Stimulated activated naive CD8-positive, alpha-beta T cell treated with anti-CD3 and anti-CD28 coated beads, Interleukin-15, amount 100 ng/mL, for 72 hours (primary cell): ENCODE measurements at places on chromosomes 6 and 20.

- no peak for DNase-seq
Measured at GRCh38 chr6:34457742-34458735, 7.8 kb upstream of the PACSIN1 start.

DNA sequence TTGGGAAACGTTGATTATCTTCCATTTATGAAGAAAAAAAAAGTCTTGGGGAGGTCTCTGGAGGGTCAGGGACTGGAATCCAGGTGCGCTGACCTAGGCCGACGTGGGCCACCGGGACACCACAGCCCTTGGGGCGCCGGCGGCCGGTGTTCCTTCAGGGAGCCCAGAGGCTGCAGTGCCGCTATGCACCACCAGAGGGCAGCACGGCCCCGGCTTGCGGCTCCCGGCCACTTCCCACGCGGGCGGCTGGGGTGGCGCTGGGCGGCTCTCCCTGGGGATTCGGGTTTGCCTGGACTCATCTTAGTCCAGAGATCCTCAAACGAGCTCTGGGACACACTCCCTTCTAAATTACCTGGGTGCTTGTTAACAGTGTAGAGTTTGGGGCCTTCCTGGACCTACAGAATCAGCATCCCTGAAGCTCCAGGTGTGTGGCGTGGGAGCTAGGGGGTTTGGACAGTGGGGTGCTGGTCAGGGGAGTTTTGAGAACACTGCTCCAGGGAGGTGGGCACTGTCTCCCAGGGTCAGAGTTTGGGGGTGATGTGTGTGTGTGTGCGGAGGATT is 23.0 kb upstream of the GTSF1L start:
- peak; percentile 86 for DNase-seq

GRCh38 chr6:35725081-35725708 is 11.6 kb upstream of the ARMC12 start:
- no peak for DNase-seq

GRCh38 chr6:56839533-56840183 is 115.2 kb upstream of the BEND6 start:
- no peak for DNase-seq

- DNase-seq, result no peak
Measured at GRCh38 chr20:37728635-37728983, 34.8 kb downstream of the CTNNBL1 start.

- no peak for DNase-seq
Measured at GRCh38 chr6:12595161-12595811, 121.3 kb upstream of the PHACTR1 start.

- no peak for DNase-seq
Measured at GRCh38 chr6:37845930-37846329, 26.4 kb downstream of the ZFAND3 start.

DNA sequence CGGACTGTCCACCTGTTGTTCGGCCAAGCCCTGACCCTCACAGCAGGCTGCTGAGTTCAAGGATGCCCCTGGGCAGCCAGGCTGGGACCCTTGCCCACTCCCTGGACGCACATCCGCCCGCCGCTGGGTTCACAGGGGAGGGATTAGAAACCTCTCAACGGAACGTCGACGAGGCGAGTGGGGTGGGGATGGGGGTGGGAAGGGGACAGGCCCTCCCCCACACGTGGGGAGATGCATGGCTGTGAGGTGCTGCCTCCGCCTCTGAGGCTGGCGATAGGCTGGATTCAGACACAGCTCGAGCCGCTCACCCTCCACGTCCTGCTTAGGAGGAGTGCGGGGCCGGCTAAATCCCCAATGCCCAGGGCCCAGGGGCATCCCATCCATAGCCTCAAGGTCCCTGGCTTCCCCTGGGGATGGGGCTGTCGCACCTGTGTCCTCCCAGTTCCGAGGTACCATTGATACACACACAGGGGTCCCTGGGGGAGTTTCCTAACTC is 90.6 kb upstream of the BHLHE23 start:
- no peak for DNase-seq

DNA sequence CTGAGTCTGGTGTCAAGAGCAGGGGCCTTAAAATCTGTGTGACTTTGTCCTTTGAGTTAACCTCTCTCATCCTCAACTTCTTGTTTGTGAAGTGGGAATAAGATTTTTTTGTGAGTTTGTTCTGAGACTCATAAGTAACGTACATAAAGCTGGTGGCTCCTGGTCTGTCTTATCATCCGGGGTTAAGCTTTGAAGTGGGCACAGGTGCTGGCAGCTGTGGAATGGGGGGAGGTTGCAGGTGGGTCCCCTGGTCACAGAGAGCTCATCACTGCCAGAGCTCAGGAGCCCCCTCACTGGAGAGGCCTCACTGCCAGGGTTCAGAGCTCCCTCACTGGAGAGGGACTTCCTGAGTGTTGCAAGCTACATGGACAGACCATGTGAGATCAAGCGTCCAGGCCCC is 174.1 kb downstream of the NRN1 start:
- DNase-seq, result no peak

- DNase-seq, result peak; percentile 68
Measured at GRCh38 chr6:155050311-155050710, 55.2 kb downstream of the TIAM2 start.

- DNase-seq, result no peak
Measured at GRCh38 chr6:149060985-149061760, 256.3 kb upstream of the TAB2 start.

GRCh38 chr20:35368666-35369423 is 42.9 kb downstream of the UQCC1 start:
- DNase-seq, result no peak

- no peak for DNase-seq
Measured at GRCh38 chr6:133171989-133172604, 69.1 kb upstream of the EYA4 start.

DNA sequence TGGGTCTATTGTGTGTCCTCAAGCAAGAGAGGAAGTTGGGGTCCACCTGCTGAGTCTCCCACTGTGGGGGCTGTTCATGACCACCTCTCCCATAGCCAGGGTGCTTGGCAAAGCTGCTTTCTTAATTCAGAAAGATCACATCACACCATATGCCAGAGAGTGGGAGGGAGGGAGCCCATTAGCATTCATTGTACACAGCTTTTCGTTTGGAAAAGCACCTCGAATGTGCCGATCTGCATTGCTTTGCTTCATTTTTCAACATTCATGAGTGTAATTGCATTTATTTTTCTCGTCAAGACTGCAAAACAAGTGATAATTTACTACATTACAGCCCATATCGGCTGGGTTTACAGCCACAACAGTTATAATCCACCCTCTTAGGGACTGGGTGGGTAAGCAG is 327.3 kb downstream of the PTPRT start:
- DNase-seq, result no peak

GRCh38 chr20:53597030-53597482 is 3.4 kb upstream of the ZNF217 start:
- DNase-seq, result peak; percentile 0

GRCh38 chr6:149335924-149336608 is 18.6 kb downstream of the TAB2 start:
- DNase-seq, result peak; percentile 75

GRCh38 chr6:19052219-19052618 is 665.1 kb downstream of the RNF144B start:
- DNase-seq, result no peak

DNA sequence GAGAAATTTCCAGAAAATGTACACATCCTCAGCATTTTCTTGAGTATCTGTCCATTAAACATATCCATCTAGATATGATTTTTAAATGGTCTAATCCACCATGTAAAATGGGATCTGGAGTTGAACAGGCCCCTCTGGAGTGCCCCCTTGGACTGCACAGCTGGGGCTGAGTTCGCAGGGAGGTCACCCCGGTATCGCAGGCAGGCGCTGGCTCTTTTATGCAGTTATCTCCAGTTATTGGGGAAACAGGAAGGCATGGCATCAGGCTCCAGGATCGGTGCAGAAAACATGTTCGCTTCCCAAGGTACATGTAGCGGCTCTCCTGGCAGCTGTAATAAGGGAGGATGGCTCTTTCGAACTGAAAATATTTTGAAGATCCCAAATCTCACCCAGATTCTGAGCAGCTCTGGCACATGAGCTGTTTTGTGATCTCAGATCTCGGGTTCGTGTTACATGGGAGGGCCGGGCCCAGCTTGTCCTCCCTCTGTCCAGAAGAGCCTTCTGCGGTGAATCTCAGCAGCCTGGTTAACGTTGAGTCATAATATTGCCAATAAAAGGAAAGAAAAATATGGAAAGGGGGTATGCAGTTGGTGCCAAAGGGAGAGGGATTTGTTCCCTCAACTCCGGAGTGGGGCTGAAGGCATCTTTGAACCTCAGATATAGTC is 167.7 kb downstream of the EYA2 start:
- no peak for DNase-seq

DNA sequence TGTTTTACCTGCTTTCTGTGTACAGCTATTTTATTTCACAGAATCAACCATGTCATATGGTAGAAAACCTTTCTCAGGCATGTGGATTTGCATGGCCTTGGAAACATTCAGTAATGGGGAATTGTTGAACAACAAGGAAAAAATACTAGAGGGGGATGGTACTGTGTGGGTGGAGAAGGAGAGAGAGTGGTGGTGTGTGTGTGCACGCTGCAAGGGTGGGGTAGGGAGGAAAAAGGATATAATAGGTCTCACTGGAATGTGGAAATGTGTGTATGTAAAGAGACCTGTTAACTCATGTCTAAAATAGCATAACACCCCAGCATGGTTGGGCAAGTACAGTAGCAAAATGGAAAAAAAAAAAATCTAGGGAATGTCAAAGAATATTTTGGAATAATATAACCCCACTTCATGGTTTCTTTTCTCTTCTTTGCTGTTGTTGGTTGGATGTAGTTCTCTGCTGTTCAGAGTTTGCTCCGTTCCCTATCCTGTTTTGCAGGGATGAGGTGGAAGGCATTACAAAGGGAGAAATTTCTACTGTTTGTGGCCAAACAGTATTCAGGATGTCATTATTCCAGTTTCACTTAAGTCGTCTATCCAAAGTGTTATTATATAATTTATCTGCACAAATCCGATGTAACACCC is 93.9 kb upstream of the CITED2 start:
- no peak for DNase-seq

DNA sequence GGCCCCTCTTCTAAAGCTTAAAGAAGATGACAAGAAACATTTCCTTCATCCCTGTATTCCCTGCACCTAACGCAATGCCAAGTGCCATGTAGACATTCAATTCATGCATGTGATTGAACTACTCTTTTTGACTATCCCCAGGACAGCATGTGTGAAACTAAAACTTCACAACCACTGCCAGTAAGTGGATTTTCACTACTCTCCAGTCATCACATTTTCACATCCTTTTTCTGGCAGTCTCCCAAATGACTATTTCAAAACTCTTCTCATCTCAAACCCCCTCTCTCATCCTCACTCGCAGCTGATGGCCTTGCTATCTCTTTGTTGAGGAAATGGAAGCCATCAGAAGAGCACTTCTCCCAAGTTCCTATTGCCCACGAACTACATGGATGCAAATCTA is 122.6 kb downstream of the OPRM1 start:
- DNase-seq, result no peak

DNA sequence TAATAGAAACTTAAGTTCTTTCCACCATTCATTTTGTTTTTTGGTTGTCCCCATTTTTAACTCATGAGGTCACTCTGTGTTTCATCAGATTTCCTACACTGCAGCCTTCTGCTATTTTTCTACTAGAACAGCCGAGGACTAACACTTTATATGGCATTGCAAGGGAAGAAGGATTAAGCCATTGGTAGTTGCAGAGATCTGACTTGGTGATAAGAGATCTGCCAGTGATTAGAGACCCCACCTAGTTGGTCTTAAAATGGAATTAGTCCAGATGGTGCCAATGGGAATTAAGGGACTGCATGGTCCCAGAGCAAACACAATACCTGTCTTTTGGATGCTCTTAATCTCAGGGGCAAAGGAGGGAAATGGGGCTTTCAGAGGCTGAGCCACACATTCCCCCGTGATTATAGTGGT is 125.5 kb upstream of the TMEM170B start:
- DNase-seq, result no peak

DNA sequence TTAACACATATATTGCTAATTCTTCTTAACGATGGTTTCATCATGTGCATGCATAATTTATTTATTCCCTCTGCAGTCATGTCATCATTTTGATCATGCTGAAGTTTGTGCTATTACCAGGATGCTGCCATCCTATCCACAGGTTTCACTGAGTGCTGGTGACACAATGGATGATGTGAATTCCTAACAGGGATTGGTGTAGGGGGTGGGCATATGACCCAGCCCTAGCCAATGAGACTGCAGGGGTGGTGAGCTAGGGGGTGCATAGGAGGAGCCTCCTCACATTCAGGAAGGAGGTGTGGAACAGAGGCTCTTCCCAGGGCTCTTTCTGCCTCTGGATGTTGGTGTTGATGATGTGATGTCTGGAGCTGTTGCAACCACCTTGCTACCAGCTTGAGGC is 7.5 kb downstream of the CST5 start:
- no peak for DNase-seq

DNA sequence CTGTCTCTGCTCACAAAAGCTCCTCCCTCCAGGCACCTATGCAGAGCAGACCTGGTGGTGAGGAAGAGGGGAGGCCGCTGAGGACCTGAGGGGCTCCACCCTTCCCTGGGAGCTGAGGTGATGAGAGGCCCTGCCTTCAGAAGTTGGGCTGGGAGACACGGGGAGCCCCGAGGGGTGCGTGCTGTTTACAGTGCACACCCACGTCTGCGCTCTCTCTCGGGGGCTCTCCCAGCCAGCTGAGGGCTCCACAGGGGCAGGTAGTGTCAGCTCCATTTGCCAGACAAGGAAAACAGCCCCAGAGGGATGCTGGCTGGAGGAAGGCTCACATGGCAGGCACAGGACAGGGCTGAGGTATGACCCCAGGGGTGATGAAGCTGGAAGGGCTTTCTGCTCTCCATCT is 13.5 kb upstream of the NOL4L start:
- no peak for DNase-seq

GRCh38 chr6:37866590-37867507 is 47.3 kb downstream of the ZFAND3 start:
- DNase-seq, result no peak

DNA sequence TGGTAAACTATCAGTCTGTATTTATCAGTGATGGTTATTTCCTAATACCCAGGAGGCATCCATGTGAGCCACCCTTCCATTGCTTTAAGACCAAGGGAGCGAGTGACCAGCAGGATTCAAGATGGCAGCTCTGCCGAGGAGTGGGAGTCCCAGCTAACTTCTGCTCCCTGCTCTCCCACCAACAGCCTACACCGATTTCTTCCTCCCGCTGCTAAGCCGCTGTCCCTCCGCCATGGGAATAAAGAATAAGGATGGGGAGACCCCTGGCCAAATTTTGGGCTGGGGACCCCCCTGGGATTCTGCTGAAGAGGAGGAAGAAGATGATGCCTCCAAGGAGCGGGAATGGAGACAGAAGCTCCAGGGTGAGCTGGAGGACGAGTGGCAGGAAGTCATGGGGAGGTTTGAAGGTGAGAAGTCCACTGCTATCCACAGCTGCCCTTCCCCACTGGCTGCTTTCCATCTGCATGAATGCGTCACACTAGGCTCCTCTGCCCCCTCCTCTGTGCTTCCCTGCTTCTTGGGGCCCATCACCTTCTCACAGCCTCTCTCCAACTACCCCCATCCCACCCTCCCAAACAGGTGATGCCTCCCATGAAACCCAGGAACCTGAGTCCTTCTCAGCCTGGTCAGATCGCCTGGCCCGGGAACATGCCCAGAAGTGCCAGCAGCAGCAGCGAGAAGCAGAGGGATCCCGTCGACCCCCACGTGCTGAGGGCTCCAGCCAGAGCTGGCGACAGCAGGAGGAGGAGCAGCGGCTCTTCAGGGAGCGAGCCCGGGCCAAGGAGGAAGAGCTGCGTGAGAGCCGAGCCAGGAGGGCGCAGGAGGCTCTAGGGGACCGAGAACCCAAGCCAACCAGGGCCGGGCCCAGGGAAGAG is 10.3 kb downstream of the NFKBIL1 start:
- no peak for DNase-seq

GRCh38 chr6:157312757-157313156 is 10.6 kb downstream of the TMEM242 start:
- DNase-seq, result no peak

GRCh38 chr6:51303338-51303737 is 484.7 kb downstream of the TFAP2B start:
- DNase-seq, result no peak
